GF-D8 (cell line): ENCODE measurements at places on chromosomes 5 and 9.

DNA sequence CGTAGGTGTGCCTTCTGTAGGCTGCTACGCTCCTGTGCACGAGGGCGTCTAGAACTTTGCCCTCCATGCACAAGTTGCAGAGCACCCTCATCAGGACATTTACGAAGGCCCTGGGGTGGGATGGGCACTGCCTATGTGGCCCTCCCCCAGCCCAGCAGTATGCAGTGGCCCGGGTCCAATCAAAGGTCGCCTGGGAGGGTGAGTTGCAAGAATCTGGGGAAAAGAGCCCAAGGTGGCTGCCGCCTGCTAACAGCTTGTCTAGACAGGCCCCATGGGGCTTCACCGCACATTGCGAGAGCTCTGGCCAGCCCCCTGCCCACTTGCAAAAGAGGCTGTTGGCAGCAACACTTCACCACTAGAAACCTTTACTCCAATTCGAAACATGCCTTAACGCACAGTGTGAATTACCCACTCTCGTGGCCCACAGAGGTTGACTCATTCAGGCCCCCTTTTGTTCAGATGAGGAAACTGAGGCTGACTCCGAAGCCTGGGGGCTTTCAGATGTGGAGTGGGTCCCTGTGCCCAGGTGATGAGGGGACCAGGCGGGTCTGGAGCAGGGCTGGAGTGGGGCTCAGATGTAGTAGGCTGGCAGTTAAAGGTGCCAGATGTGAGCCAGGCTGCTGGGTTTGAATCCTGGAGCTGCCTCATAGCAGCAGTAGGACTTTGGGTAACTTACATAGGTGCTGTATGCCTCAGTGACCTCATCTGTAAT, 31.8 kb upstream of the IL17B start:
- no peak for DNase-seq

DNA sequence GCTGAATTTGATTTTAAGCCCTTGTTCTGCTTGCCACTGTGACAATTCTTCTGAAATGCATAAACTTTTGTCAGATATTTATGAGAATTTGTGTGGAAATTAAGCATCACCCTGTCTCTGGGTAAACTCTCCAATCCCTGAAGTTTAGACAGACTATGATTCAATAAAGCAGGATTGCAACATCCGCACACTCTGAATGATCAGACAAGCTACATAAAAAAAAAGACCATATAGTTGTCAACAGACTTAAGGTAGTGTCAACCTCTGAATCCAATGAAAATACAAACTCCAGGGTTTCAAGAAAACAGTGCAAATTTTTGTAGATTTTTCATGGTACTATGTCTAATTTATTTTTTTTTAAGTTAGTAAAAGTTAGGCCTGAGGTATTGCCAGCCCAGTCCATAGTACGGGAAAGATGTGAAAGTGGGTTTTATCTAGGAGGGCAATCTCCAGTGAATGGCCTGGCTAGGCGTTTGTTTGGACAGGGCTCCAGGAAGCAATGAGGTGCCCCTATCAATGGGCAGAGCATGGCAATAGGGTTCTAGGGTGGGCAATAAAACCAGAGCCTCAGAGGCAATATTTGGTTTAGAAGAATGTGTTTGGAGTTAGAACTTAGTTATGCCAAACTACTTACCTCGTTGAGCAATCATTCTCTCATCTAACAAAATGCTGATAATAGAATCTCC, 762.6 kb upstream of the SEMA6A start:
- no peak for DNase-seq

DNA sequence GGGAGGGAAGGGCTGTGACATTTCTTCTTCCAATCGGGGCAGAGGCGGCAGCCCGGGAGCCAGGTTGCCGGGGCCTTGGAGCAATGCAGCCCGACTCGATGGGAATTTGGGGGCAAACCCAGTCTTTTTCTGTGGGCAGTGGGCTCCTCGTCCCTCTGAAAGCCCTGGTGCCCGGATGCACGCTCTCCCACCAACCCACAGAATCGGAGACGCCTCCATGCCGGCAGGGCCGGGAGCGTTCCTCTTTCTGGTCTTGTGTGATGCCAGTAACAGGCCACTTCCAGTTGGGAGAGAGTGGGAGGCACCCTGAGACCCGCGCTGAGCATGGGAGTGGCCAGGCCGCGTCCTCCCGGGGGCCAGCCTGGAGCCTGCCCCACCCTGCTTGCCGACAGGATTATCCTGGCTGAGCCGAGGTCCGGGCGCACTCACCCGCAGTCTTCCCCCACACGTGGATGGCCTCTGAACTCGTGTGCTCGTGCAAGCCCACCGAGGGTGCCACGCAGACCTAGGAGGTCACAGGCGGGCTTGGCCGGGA, 17.8 kb downstream of the OLFM1 start:
- no peak for DNase-seq

- no peak for DNase-seq
Measured at GRCh38 chr9:122124528-122124927, 31.4 kb upstream of the TTLL11 start.

DNA sequence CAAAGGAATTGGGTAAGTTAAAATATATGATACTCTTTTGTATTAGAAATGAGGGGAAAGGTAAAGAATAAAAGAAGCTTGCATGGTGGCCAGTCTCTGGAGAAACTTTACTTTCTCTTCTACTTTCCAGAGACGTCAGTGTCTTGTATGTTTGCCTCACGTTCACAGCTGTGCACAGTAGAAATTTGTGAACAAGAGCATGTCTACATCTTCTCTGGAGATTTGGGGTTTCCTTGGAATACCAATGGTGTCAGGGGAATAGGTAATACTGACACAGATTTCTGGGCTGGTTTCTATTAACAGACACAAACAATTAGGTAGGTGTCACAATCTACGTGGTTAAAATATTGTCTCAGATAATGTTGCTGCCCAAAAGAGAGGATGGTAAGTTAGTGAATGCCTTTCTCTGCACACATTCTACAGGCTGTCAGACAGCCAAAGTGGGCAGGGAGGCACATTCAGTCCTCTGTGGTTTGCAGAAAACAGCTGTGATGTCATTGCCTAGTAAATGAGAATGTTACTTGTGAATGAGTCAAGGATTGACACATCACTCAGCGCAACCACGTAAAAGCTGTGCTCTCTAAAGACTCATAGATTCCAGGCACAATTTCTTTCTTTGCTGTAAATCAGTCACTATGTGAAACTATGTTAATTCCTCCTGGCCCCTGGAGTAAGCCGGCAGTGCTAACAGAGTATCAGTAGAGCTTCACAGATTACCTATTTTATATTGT, 397.1 kb downstream of the MAN2A1 start:
- no peak for DNase-seq

DNA sequence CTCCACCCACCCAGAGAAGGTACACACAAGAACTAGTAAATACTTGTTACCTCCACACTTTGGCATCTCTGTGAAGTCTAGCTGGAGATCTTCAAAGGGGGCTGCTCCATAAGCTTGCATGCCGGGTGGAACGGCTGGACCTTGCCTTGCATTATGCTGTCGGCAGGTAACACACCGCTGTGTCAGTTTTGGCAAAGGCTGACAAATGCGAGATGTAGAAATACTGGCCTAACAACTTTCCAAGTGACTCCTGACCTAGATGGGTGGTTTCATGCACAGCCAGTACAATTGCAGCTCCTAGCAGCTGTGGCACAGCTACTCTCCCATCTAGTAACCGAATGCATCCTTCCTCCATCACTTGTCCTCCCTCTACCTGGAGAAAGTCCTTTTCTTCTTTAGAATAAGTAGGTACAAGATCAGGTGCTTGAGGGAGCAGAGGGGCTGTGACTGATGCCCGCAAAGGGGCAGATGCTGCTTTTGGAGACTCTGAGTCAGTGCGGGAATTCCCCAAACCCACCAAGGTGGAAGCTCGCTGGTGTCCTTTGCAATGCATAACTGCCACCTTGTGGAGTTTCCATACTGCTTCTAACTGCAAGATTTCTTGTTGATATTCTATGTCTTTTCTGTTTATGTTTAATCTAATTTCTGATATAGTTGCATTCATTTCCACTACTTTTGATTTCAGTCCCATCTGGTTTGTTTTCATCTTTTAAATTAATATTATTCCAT, 78.4 kb downstream of the TMEM161B start:
- DNase-seq: no peak

DNA sequence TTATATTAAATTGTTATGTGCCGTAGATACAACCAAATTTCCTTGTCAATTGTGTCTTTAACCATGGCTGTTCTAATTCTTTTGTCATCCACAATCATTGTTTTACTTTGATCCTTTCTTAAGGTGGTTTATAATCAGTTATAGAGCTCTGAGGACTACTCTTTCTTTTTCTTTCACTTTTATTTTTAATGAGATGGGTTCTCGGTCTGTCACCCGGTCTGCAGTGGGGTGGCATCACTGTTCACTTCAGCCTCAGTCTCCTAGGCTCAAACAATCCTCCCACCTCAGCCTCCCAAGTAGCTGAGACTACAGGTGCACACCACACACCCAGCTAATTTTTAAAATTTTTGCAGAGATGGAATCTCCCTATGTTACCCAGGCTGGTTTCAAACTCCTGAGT, 74.2 kb downstream of the ANXA2R start:
- no peak for DNase-seq

DNA sequence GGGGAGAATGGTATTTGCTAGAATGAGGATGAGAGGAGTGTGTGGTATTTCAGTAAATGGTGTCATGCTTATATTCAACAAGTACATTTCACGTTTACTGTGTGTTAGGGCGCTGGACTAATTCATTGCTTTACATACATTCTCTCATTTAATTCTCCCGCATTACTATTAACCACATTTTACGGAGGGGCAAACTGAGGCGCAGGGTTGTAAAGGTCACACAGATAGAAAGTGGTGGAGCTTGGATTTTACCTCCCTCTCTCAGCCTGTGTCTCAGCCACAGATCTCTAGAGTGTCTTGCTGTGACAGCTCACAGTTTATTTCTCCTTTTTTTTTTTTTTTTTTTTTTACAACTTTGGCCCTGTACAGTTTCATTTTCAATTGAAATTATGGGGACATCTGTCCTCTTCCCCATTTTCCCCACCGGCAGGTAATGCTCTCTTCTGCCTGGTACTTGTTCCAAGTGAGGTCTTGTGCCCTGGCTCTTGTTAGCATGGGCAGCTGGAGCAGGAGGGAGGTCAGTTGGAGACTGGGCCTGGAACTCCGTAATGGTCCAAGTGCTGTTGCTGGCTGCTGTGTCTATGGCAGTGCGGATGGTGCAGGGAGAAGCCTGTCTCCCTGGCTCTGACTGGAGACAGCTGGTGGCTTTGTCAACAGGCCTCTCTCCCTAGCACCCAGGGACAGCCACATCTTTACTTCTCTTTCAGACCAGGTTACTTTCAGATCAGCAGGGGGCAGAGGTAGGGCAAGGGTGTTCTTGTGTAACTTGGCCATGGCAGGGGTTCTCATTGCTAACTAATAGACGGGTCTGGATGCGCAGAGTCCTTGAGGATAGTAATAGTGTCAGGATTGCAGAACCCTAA, 20.5 kb upstream of the NDST1 start:
- peak; percentile 72 for DNase-seq

- no peak for DNase-seq
Measured at GRCh38 chr5:160479926-160480325, 58.3 kb downstream of the PTTG1 start.

GRCh38 chr9:137462396-137462985, 3.4 kb upstream of the NSMF start:
- DNase-seq: no peak

DNA sequence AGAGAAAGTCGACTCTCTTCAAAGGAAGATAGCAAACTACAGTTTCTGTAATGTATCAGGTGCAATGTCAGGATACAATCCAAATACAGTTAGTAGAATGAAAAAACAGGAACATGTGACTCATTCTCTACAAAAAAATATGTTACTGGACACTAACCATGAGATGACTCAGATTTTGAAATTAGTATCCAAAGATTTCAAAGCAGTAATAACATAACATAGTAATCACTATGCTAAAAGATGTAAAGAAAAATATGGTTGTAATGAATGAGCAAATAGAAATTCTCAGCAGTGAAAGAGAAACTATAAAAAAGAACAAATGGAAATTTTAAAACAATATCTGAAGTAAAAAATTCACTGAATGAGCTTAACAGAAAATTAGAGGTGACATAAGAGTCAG, 42.3 kb downstream of the SHOC1 start:
- DNase-seq: no peak

DNA sequence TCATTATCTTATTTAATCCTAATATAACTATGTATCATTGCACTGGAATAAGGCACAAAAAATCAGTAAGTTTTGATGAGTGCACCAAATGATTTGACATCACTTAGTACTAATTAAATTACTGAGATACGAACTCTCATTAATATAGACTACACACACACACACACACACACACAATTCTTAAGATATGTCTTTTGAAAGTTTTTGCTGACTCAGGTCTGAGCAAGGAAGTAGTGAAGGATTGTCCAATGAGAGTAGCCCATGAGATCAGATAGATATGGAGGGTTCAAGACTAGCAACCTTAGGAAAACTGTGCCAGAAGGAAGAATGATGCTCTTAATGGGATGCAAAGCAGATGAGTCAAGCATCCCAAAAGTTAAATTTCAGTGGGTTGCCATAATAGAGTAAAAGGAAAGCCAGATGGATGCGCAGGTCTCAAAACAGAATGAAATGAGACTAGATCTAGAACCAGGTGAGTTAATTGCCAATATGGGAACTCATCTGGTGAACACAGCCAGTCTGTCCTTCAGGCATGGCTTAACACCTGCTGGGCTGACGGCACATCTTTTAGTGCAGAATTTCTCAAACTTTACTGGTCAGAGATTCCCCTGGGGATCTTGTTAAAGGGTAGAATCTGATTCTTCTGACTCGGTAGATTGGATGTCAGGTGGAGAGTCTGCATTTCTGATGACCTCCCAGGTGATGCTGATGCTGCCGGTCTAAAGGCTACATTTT, 197.0 kb upstream of the NR4A3 start:
- DNase-seq: no peak

DNA sequence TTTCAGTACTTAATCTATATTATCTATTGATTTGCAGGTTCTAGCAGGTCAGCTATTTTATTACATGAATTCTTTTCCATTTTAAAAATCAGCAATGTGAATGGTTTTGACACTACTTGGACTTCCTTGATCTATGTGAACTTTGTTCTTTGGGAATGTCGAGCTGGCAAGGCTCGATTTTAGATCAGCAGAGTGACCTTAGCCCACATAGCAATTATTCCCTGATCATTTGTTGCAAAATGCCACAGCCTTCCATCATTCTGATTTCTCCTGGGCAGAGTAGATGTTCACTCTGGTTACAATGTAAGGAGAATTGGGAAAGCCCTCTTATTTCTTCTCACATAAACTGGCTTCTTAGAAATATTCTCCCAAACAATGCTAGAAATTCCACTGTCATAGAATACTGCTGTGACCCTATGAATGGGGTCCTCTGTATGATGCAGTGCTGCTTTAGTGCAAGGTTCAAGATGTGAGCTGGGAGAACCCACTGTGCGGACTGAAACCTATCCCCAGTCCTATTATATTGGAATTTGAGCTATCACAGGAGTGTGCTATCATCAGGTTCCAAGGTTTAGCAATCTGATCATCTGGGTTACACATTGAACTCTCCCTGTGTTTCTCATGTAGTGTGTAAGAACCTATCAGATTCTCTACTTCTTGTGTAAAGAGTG, 15.7 kb upstream of the GDA start:
- no peak for DNase-seq
